ENCODE measurements at places on chromosomes 5 and 9. TPM values are rescaled to one million over a fixed set of nuclear protein-coding genes. Genes with fewer than 3 reads are reported as not detected.
A peak's percentile ranks its signal among the peaks of the same experiment; 100 is the strongest.

GRCh38 chr9:127801955-127802575 lies 617 bp upstream of the FPGS start:
- DNase-seq: no peak

Gene TSLP
- 5.3 TPM for total RNA-seq

- no peak for DNase-seq
Observed at GRCh38 chr9:7676609-7677156, 122.9 kb downstream of the DMAC1 start.

DNA sequence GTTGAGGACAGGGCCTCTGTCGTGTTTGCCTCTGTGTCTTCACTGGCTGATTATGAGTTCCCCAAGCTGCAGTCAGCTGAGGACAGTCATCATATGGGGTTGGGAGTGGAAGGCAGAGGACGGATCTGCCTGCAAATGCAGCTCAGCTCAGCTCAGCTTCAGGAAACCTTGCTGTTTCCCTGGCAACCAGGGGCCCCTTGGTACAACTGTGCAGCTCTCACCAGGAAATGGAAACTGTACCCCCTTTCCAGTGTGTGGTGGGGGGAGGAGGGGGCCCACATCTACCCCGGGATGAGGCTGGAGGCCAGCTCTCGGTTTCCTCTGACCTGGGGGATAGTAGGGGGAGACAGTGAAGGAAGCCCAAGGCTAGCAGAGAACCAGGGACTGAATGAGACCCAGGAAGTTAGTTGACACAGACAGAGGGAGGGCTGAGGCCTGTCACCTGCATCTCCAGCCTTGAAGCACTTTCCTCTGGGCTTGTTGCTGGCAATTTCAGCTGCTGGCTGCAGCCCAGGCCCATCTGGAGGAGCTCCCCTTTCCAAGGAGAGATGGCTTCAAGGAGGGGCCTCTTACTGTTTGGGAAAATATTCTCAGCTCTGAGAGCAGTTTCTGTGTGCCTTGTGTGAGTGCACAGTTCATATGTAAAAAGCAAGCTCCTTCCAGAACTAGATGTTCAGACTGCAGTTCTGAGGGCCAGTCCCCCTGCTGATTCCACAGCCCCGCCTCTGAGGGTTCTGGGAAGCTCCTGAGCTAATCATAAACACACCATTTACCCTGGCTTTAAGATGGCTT lies 6.9 kb downstream of the ANXA6 start:
- peak; percentile 42 for DNase-seq

- peak; percentile 71 for DNase-seq
Observed at GRCh38 chr5:68170826-68171558, 44.6 kb upstream of the PIK3R1 start.

DNA sequence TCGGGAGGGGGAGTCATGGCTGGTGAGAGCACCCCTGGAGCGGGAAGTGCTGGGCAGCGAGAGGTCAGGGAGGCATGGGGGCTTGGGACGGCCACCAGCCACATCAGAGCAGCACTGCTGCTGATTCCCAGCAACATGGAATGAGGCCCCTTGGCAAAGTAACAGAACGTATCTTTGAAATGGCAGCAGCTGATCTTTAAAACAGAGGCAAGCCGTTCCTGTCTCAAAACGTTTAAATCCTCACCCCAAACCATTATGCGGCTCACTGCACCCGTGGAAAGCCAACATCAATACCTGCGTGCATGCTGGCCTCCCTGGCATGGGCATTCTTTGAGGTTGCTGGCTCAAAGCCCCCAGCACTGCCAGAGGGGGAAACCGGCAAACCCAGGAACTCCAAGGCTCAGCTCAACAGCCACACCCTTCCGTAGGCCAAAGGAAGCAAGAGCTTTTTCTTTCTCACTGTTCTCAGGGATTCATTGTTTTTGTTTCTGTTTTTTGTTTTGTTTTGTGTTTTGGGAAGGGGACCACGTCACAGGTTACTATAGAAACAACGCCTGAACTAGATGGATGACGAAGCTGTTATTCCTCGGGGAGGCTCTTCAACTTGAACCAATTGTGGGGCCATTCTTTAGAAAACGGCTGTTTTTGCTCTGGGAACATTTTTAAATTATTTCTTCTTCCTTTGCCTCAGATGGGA lies 28.1 kb upstream of the OBP2B start:
- no peak for DNase-seq

GRCh38 chr9:131101207-131101964 lies 5.1 kb downstream of the AIF1L start:
- no peak for DNase-seq

- no peak for DNase-seq
Observed at GRCh38 chr9:134966697-134967546, 49.2 kb upstream of the FCN1 start.

- no peak for DNase-seq
Observed at GRCh38 chr9:75628952-75629351, 261.5 kb upstream of the PCSK5 start.

Gene TNFSF8
- total RNA-seq: 0.63 TPM

GRCh38 chr9:108845507-108845906 lies 10.3 kb downstream of the ACTL7B start:
- DNase-seq: no peak

Gene ADCY2
- 0.30 TPM for total RNA-seq

DNA sequence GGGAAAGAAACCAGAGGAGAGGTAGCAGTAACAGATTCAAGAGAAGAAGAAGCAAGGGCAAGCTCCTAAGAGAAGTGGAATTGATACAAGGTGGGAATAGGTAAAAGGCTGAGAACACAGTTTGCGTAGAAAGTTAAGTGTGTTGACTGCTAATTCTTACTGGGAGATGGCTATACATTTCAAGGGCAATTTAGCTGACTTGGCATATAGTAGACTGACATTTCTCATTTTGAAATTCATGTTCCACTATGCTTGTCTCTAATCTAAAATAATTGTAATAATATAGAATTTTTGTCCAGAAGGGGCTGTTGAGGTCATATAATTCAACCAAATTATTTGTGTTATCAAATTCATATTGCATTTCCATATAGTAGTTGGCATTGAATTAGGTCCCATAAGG lies 144.0 kb downstream of the ATG10 start:
- no peak for DNase-seq

- no peak for DNase-seq
Observed at GRCh38 chr5:91126888-91127287, 256.2 kb downstream of the ARRDC3 start.

DNA sequence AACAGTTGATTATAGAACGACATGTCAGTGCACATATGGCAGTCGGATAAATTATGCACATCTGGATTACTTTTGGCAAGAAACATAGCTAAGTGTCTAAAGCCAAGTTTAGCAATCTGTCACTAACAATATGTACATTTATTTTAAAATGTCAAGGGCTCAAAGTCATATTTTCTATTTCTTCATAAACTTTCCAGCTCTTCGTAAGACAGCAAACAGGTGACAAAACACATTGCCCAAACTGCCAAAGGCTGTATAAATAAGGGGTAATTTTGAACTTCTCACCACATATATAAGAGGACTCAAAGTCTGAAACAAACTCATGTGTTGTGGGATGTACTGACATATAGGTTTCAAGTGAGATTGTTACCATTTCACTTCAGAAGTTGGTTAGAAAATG lies 237.2 kb downstream of the ARL15 start:
- DNase-seq: no peak

Gene OR1L4
- total RNA-seq: not detected

DNA sequence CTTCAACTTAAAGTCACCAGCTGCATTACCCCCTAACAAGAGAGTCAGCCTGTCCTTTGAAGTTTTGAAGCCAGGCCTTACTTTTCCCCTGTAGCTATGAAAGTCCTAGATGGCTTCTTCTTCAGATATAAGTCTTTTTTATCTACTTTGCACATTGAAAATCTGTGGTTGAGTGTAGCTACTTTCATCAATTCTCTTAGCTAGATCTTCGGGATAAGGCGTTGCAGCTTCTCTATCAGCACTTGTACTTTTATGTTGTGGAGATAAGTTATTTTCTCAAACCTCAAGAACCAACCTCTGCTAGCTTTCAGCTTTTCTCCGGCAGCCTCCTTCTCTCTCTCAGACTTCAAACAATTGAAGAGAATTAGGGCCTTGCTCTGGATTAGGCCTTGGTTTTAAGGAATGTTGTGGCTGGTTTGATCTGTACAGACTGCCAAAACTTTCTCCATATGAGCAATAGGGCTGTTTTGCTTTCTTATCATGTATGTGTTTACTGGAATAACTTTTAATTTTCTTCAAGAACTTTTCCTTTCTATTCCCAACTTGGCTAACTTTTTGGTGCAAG lies 21.6 kb downstream of the CATSPER3 start:
- no peak for DNase-seq

DNA sequence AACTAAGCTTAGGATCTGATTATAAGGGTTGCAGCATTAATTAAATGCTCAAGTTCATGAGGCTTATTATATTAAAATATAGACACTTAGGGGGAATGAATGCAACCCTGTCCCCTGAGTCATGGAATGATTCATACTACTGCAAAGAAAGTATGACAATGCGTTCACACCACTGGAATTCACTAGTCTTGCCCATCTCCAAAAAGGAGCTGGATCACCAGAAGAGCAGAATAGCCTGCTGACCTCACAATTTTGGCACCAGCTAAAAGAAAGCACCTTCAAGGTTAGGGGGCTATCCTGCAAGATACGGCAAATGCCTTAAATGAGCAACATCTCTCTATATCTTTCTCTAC lies 32.0 kb upstream of the TMED7 start:
- no peak for DNase-seq

Gene SH2D3C
- total RNA-seq: 18.2 TPM

DNA sequence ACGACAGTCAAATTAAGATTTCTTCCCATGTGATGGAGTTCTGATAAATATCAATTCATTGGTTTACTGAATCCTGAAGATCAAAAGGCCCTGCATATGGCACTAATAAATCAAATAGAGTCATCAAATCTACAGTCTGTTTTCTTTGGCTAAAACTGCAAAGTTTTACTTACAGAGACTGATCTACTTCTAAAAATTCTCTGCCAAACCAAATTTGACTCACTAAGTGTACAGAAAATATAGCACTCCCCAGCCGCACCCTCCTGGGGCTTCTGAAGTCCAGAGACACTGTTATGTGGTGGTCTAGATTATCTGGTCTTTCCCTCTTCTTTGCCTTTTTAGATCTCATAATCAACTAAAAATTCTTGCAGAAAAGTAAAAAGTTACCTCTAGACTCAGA lies 237.7 kb downstream of the MLLT3 start:
- no peak for DNase-seq

GRCh38 chr5:177474846-177475562 lies 1.6 kb upstream of the DBN1 start:
- no peak for DNase-seq

DNA sequence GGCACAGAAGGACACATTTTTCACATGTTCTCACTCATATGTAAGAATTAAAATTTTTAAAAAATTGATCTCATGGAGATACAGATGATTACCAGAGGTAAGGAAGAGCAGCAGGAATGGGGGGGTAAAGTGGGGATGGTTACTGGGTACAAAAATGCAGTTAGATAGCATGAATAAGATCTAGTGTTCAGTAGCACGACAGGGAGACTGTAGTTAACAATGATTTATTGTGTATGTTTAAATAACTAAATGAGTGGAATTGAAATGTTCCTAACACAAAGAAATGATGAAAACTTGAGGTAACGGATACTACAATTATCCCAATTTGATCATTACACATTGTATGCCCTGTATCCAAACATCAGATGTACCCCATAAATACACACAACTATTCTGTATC lies 15.2 kb upstream of the TGFBI start:
- DNase-seq: no peak

Gene CDH9
- total RNA-seq: not detected

GRCh38 chr9:114088571-114089170 lies 10.4 kb downstream of the KIF12 start:
- DNase-seq: no peak

- no peak for DNase-seq
Observed at GRCh38 chr5:115470921-115471320, 73.7 kb downstream of the FEM1C start.

Gene CBY3
- not detected for total RNA-seq

All from left ventricle myocardium inferior (tissue), 1 donor.